ENCODE measurements at places on chromosomes 12 and 14.

DNA sequence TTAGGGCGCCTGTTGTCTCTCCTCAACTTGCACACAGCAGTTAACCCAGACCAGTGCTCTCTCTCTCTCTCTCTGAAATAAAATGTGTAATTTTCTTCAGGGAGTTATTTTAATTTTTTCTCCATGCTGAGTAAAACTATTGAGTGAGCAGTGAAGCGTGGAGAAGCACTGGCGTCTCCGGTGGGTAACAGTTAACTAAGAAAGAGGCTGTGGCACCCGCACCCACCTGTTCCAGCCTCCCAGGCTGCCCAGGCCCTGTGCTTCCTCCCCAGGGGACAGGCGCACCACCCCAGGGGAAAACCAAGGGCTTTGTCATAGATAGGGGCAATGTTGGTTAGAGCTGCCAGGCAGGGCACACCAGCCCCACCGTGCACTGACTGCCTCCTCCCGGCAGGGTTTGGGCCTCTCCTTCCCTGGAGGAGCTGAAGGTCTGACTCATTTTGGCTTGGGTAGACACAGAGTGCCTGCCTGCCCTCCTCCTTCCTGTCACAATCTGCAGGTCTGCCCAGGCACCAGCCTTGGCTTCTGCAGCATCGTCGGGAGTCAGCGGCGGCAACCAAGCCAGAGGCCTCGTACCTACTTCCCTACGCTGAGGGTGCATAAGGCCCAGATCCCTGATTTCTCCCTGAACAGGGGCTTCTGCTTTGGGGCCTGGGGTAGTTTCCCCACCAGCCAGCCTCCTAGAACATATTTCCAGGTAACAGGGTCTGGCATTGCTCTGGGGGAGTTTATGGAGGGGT is 3.9 kb downstream of the HOXC5 start:
- no peak for DNase-seq

DNA sequence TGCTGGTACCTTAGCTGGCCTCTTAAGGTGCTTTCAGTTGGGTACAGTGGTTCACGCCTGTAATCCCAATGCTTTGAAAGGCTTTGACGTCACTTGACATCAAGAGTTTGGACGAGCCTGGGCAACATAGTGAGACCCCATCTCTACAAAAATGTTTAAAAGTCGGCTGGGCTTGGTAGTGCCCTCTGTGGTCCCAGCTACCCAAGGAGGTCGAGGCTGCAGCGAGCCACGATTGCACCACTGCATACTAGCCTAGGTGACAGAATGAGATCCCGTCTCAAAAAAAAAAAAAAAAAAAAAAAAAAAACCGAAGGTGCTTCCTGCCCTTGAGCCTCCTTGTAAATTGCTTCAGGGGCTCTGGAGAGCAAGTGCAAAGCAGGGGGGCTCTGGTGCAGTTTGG is 50.0 kb downstream of the ACACB start:
- DNase-seq = no peak

DNA sequence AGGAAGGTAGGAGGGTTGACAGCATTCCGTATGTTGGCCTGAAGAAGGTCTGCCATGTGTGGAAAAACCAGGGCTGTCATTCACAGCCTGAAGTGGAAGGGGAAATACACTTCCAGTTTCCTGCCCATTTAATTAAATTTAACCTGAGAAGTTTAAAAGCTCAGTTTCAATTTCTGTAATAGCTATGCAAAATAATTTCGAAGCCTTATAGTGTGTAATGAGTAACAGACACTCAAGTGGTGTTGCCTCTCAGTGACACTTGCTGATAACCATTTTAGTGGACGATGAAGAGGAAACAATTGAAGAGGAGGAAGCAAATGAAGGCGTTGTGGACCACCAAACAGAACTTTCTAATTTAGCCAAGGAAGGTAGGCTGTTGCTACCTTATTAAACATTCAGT is 44.8 kb downstream of the EP400 start:
- DNase-seq = no peak

GRCh38 chr14:50471838-50472465 is 60.4 kb downstream of the MAP4K5 start:
- no peak for DNase-seq

GRCh38 chr12:8146442-8146771 is 10.4 kb upstream of the ZNF705A start:
- DNase-seq = no peak

- DNase-seq = no peak
These were observed 6.0 kb downstream of the ULK1 start for GRCh38 chr12:131900397-131900796.

DNA sequence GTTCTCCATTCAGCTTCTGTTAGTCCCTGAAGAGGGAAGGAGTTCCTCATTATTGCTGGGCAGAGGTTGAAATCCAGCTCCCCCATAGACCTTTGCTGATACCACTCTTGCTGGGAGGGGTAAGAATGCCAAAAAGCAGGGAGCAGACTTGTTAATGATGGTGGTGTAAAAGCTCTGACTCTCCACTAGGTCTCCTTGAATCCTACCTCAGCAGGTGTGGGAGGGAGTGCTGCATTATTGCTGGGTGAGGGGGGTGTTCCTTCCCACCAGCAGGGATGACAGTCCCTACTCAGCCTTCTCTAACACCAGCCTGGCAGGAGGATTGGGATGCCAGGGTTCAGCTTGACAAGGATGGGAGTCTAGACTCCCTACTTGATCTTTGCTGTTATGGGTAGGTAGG is 185.8 kb upstream of the NOS1 start:
- no peak for DNase-seq

GRCh38 chr14:50311337-50311971 is 575 bp downstream of the L2HGDH start:
- no peak for DNase-seq

DNA sequence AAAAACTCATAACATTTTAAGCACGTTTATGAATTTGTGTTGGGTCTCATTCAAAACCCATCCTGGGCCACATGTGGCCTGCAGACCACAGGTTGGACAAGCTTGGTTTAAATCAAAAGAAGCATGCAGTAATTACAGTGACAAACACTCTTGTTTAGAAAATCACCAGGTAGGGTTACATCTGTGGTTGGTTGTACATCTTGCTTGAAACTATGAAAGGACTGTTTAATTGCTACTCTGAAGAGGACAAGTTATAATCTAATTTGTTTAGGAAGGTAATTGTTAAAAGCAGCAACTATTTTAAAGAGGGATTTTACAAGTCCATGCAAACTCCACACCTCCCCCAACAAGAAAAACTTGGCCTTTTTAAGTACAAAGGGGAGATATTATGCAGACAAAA is 4.0 kb downstream of the TRIP11 start:
- DNase-seq = no peak

- DNase-seq = no peak
These were observed 85.8 kb downstream of the ATP23 start for GRCh38 chr12:58026897-58027891.

DNA sequence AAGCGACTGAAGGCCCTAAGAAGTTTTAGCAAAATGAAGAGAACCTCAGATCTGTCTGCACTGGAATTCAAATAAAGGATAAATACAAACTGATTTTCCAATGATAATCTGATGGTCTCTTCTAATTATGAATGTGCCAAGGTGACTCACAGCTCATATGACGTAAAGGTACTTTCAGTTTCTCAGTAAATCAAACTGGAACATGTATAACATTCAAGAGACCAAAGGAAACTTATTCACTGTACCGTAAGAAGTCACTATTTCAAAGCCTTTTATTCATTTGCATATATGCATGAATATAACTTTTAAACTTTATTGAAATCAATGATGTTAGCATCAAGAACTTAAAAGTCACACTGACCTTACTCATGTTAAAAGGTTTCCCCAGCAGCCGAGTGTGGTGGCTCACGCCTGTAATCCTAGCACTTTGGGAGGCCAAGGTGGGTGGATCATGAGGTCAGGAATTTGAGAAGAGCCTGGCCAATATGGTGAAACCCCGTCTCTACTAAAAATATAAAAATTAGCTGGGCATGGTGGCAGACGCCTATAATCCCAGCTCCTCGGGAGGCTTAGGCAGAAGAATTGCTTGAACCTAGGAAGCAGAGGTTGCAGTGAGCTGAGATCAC is 52.2 kb downstream of the ATXN2 start:
- no peak for DNase-seq

- no peak for DNase-seq
These were observed 35.8 kb downstream of the AKAP6 start for GRCh38 chr14:32364941-32365340.

GRCh38 chr12:62205346-62205745 is 54.9 kb upstream of the USP15 start:
- no peak for DNase-seq

DNA sequence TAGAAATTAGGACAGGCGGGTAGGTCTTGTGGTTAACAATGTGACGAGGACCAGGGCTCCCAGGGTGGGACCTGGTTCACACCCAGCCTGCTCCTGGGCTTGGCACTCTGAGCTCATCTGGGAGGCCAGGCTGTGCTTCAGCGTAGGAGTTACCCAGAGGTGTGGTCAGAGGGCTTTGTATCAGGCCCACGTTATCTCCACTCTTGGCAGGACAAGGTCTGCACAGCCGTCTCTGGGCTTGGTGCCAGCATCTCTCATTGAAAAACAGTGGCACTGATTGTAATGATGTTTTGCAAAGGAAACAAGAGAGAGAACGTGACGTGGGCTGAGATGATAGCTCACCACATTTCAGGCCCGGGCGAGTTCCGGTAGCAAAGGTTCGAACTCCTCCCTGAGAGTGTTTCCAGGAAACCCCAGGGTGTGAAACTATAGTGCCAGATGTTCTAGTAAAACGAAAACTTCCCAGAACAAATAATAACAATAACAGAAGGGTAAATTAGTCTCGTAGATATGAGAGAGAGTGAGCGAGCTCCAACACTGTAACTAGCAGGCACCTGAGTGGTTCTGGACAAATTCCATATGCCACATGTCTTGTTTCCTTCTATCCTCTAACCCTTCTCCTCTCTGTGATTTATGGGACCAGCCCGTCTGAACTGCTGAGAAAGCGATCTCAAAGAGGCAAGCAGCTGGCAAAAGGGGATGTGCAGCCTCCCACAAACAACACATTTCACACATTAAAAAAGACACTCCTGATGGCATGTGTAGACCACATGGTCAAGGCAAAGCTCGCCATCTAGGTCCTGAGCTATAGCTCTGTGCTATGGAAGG is 227.3 kb downstream of the KTN1 start:
- peak; percentile 48 for DNase-seq

- no peak for DNase-seq
These were observed 31.8 kb downstream of the CRADD start for GRCh38 chr12:93708952-93709351.

DNA sequence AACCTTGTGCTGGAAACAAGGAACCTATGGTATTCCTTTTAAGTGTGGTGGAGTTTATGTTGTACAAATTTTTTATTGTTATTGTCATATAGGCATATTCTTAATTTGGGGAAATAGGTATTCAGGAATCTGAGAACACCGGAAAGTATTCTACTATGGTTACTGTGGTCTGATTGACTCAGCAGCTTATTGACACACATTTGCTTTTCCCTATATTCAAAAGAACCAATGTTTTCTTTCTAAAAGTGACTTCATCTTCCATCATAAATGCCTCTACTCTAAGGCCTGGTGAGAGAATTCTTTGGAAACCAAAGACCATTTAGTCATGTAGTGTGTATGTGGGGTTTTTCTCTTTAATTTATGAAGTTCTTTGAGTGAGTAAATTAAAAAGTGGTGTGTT is 474.8 kb downstream of the TMTC2 start:
- DNase-seq = no peak

DNA sequence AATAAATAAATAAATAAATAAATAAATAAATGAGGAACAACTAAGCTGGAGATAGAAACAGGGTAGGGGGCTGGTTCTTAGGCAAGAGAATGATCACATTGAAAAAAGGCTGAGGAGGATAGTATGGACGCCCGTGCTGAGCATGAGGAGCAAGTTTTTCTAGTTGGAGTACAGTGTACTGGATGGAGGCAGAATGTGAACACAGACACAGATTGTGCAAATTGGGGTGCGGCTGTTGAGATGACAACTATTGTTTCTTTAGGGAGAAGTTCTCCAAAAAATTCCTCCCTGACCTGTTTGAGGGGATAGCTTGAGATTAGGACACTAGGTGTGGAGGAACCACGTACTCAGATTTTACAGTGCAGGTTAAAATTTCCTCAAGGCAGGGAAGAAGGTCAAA is 979 bp upstream of the BIN2 start:
- no peak for DNase-seq

- no peak for DNase-seq
These were observed 647 bp upstream of the SIX1 start for GRCh38 chr14:60649875-60650372.

DNA sequence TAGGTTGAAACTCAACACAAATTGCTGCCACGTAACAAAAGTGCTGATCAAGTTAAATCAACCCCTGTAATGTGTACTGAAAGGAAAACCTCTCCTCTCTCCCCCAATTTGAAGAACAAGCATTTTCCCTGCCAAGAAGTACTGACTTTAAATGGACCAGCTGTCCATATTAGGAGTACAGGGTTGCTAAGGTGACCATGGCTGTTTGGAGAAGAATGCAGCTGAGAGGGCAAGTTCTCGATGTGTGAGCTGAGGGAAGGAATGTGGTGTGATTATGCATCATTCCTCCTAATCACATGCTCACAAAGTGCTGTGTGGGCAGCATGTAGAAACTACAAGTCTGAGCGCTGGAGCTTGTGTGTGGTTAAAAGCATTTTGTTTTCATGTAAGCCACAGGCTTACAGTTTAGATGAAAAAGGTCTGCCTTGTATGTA is 50.9 kb upstream of the CCT2 start:
- DNase-seq = no peak

GRCh38 chr14:64279704-64280668 is 14.2 kb downstream of the ESR2 start:
- no peak for DNase-seq

GRCh38 chr12:124852329-124852831 is 11.3 kb downstream of the SCARB1 start:
- no peak for DNase-seq

- no peak for DNase-seq
These were observed 222.7 kb upstream of the SOX5 start for GRCh38 chr12:24172031-24172772.

- DNase-seq = no peak
These were observed 777.5 kb downstream of the NRXN3 start for GRCh38 chr14:78947681-78948080.

GRCh38 chr12:104785886-104786285 is 172.2 kb downstream of the SLC41A2 start:
- DNase-seq = no peak

DNA sequence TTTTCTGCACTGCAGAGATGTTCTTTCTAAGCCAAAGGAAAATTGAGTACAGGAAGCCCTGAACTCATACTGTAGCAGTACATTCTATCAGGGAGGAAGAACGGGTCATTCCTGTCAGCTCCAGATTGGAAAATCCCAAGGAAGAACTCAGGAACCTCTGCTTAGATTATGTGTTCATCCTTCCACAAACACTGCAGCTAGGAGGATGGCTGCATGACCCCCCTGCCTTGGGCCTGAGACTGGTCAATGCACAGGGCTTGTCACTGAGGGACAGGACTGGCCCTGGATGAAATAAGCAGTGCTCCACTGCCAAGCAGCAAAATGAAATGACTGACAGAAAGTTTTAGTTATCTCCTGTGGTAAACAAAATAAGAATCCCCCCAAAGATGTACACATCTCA is 1406.8 kb upstream of the TMEM132C start:
- no peak for DNase-seq

DNA sequence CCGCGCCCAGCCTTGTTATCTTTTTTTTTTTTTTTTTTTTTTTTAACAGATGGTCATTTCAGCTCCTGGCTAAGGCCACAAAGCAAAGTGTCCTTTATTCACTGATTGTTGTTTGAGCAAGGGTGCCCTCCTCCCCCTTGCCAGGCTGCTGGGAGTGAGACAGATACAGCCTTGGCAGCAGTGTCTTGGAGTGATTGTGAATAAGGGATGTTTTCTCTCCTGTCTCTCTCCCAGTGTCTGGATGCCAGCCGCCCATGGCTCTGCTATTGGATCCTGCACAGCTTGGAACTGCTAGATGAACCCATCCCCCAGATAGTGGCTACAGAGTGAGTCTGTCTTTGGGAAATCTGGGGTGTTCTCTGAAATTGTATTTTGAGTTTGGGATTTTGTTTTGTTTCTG is 28.7 kb downstream of the FNTB start:
- no peak for DNase-seq

All from stimulated activated CD8-positive, alpha-beta memory T cell treated with anti-CD3 and anti-CD28 coated beads, Interleukin-7, amount 100 ng/mL, for 1 hour (primary cell).